ENCODE measurements at places on chromosomes 2 and 18.

GRCh38 chr2:23532391-23533337 lies 147.7 kb downstream of the KLHL29 start:
- DNase-seq = no peak

DNA sequence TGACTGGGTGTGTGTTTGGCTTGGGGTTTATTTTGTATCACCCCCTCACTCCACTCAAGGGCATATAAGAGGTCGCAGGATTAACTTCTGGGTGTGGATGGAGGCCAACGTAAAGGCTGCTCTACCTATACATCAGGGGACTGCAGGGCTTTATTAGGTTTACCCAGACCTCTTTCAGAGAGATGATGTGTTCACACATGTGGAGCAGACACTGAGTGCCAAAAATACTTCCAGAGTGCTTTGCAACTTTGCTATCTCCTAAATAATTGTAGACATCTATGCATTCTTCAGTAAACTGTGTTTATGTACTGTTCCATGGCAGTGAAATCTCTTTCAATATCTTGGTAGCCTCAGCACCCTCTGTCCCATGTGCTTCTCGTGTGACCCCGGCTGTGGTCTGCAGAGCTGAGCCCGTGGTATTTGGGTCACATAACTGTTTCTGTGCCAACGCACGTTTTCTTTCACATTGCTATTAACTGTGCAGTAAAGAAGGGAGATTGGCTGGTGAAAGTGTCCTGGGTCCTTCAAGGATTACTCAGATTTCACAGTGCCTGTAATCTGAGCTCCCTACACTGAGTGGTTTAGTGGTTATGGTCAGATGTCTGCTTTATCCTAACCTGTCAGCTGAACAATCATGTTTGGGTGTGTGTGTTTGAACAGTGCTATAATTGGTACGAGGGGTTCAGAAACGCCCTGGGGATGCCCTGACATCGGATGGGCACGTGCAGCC lies 208.1 kb downstream of the VAPA start:
- DNase-seq = peak; percentile 90

GRCh38 chr2:8138923-8139667 lies 542.8 kb upstream of the ID2 start:
- DNase-seq = peak; percentile 71

- DNase-seq = no peak
These were observed 417.0 kb downstream of the SLC4A3 start for GRCh38 chr2:220044383-220044782.
